ENCODE measurements at places on chromosomes 12 and 14.

- no peak for DNase-seq
Observed at GRCh38 chr12:95996034-95996658, at the start of gene HAL. Gene HAL (minus strand): TSS chr12:95996344. CDS start chr12:95995910, 434 bp downstream.

- no peak for DNase-seq
Observed at GRCh38 chr12:110266980-110267620, 13.9 kb upstream of the ATP2A2 start.

DNA sequence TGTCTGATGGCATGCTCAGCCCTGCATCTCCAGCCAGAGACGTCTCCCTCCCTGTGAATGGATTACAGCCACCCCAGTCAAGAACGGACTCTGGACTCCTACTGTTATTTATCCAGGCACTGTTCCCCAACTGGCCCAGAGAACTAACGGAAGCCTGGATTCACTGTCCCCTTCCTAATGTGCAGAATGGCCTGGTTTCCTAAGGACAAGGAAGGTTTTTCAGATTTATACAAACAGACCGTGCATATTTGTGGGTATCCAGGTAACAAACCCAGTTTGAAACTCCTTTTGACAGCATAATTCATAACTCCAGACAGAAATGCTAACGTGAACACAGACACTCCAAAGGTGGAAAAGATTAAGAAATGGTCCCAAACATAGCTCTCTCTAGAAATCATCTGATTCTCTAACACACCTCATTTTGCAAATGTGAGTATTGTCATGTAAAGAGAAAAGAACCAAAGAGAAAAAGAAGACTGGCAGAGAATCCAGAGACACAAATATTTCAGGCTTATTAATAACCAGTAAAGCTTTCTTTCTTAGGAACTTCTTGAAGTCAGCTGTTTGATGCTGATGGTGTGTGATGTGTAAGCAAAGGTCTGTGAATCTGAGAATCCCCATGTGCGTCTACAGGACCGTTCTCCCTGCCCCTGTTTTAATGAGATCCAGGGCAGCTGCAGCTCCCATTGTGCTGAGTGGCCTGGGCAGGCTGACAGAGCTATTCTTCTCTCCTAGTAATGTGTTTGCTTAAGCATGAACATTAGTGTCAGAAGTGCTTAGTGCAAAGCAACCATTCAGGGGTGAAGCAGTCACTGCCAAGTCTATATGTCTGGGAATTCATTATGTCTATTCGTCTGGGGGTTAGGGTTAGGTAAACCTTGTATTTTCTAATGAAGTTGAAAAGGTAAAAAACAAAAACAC, 86.8 kb upstream of the HIF1A start:
- no peak for DNase-seq

GRCh38 chr12:122909442-122910288, 13.7 kb upstream of the VPS37B start:
- DNase-seq = peak; percentile 66

- no peak for DNase-seq
Observed at GRCh38 chr12:69732088-69732487, 6.6 kb upstream of the RAB3IP start.

GRCh38 chr12:12943586-12944260, 8.2 kb downstream of the GPRC5D start:
- DNase-seq = no peak

GRCh38 chr12:128938886-128939285, 85.6 kb downstream of the GLT1D1 start:
- DNase-seq = no peak

GRCh38 chr12:52524898-52525591, 4.9 kb upstream of the KRT5 start:
- DNase-seq = peak; percentile 44

GRCh38 chr12:55818140-55818728, 393 bp downstream of the ORMDL2 start:
- no peak for DNase-seq
